ENCODE measurements at places on chromosomes 3 and 15.

DNA sequence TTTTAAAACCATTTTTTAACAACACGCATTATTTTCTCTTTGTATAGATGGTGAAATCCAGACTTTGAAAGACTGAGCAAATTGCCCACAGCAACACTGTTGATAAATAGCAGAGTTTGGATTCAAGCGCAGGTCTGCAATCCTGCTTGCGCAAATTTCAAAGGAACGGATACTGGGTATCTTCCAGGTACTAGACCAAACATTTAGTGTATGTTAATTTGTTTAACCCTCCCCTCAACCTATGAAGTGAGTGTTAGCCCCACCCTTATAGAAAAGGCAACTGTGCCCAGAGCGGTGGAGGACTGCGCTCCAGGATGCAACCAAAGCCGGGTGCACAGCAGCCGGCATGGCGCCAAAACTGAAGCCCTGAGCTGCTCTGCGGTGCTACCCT, 103.8 kb downstream of the CPN2 start:
- DNase-seq = no peak

- DNase-seq = no peak
These were observed 28.6 kb downstream of the TRAK1 start for GRCh38 chr3:42119561-42120355.

- no peak for DNase-seq
These were observed 292.7 kb upstream of the PROK2 start for GRCh38 chr3:72077473-72078259.

DNA sequence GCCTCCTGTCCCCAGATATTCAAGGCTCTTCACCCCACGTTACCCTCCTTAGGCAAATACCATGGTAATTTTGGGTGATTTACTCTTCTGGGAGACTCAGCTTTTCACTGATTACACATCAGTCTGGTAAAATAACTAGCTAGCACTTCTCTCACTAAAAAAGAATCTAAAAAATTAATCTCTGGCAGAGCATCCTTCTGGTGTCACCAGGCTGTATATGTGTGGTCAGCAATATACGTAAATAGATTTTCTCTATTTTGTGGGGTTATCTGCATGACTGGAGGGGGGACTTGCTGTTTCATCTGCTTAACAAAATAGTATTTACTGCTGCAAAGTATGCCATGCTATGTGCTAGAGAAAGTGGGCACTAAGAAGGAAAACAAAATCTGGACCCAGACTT, 45.1 kb downstream of the LRRC28 start:
- DNase-seq = no peak

DNA sequence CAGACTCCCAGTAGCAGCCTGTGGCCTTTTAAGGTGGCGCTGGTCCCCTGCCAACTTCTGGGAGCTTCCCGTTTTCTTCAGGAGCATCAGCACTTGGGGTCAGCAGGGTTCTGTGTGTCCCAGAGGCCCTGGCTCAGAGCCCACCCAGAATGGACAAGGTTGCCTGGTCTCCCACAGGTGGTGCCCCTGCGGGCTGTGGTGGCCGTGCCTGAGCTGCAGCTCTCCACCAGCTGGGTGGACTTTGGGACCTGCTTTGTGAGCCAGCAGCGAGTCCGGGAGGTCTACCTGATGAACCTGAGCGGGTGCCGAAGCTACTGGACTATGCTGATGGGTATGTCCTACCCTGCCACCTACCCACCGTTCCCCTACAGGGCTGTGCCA, 15.5 kb downstream of the ACAA1 start:
- DNase-seq = no peak

- no peak for DNase-seq
These were observed 66.5 kb upstream of the ARRDC4 start for GRCh38 chr15:97893967-97894366.

DNA sequence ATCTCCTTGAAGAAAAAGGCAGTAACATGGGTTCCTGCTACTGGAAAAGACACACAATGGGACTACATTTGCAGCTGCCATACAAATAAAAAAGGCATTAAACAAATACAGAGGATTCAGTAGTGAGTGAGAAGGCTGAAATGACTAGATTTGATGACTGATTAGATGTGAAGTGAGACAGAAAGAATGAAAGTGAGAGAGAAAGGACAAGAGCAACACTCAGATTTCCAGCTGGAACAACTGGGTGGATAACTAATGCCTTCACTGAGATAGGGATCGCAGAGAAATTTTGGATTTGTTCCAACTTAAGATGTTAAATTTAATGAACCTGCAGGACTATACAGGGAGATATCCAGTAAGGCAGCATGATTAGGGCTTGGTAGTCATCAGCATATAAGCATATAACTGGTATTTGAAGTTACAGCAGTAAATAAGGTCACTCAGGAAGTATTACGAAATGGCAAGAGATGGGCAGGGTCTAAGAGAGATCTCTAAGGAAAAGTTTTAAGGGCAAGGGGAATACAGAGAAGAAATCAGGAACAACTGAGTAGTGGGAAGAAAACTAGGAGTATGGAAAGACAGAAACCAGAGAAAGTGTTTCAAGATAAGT, 8.2 kb downstream of the OSBPL11 start:
- DNase-seq = no peak

GRCh38 chr3:38690185-38690584, 40.7 kb upstream of the SCN5A start:
- DNase-seq = no peak

- DNase-seq = peak; percentile 98
These were observed at the start of gene TRNT1 for GRCh38 chr3:3126477-3127431. Gene TRNT1, plus strand, starts transcription at chr3:3126940. Its CDS starts 2,101 bp downstream, at chr3:3129041.

- DNase-seq = no peak
These were observed 19.0 kb downstream of the MYO5A start for GRCh38 chr15:52509500-52510245.

GRCh38 chr3:159886050-159886449, 102.6 kb upstream of the IL12A start:
- DNase-seq = no peak

- peak; percentile 1 for DNase-seq
These were observed 817.0 kb downstream of the TUSC7 start for GRCh38 chr3:117526470-117527079.

DNA sequence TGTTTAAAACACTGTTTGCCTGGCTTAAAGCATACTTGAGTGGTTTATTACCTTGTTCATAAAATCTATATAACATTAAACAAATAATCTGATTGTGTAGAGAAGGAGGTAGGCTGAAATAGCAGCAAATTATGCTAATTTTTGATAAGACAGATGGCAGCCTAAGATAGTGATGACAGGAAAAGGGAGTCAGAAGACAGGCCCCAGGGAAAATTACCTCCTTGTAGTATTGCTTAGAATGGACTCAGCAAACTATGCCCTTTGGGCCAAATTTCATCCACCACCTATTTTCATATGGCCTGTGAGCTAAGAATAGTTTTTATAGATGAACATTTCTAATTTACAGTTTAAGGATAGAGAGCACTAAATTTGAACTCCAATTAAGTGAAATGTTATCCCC, 37.8 kb downstream of the CHD2 start:
- DNase-seq = no peak

DNA sequence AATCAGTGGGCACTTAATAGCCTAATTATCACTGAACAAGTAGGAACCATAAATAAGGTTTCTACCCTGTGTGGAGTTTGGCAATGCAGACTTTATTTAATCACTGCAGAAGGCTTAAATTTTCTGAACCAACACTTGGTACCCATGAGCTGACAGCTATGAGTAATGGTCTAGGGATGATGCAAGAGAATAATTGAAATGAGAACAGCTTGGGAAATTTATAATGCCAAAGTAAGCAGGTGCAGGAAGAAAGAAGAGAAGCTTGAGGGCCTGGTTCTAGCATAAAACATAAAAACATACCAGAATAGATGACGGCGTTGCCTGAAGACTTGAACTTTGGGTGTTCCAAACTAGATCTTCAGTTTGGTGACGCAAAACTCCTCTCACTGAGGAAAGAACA, 67.0 kb downstream of the IMPG2 start:
- DNase-seq = no peak

GRCh38 chr15:98896002-98896721, 111.4 kb downstream of the PGPEP1L start:
- no peak for DNase-seq

DNA sequence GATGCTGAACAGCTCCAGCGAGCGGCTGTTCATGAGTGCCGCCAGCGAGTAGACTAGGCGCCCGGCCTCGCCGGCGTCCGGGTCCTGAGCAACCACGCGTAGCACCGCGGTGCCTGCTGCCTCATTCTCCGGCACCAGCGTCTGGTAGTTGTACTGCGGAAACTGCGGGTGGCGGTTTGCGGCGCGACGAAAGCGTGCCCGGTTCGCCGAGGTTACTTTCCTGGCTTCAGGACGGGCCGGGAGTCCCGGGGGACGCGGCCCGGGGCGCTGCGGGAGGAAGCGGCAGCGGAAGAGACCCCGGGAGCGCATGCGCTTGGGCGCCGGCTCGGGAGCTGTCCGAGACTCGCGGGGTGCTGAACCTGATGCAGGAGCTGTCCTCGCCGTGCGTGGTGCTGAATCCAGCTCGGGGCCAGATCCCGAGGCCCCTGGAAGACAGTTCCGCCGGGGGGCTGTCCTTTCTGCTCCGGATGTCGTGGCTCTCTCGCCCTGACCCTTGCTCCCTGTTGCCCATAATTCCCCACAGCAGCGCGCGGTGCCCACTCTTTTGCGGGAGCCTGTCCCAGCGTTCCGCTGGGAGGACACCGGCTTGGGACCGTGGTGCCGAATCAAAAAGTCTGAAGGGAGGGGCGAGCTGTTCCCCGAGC, 1.1 kb downstream of the CELSR3 start:
- peak; percentile 76 for DNase-seq

- no peak for DNase-seq
These were observed 154.1 kb downstream of the ZNF609 start for GRCh38 chr15:64614519-64614918.

DNA sequence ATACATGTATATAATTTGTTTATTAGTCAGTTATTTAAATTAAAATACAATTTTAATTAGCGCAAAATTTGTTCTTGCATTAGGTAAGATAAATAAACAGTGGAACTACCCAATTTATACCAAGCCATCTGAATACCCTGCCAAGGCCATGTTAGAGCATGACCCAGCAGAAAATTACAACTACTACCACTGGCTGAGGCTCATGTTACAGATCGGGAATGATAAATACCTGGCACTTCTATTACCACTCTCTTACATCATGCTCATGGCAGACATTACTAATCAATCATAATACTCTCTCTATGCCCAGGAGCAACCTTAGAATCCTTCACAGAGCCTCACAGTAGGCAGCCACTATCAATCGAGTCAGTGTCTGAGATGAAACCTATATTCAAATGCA, 21.2 kb upstream of the LMOD3 start:
- no peak for DNase-seq

- no peak for DNase-seq
These were observed 73.8 kb downstream of the LIPC start for GRCh38 chr15:58505581-58505980.

- DNase-seq = no peak
These were observed 7.6 kb downstream of the SMAD3 start for GRCh38 chr15:67072958-67073357.

GRCh38 chr3:16181361-16181760, 6.9 kb downstream of the GALNT15 start:
- DNase-seq = no peak

DNA sequence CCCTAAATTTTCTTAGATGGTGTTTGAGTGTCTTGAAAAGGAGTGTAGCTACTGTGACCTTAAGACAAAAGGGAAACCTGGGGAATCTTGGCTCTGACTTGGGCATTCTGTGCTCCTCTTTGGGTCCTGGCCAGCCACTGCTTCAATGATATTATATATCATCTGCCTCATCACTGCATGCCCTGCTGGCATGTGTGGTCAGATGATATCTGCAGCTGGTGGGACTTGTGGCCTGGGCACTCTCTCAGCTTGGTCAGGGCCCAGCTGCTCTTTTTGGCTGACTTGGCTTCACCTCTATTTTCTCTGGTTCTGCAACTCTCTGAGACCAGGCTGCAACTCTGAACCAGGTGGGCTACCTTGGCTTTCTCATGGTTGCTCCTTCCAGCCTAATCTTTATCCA, 446.1 kb upstream of the RARB start:
- no peak for DNase-seq

- peak; percentile 4 for DNase-seq
These were observed 70.2 kb upstream of the GADL1 start for GRCh38 chr3:30964612-30965011.

- DNase-seq = no peak
These were observed 272.2 kb upstream of the NR2F2 start for GRCh38 chr15:96058103-96058851.

- no peak for DNase-seq
These were observed 19.2 kb downstream of the UBP1 start for GRCh38 chr3:33420966-33421365.

- no peak for DNase-seq
These were observed 5.7 kb downstream of the FURIN start for GRCh38 chr15:90873998-90874605.

DNA sequence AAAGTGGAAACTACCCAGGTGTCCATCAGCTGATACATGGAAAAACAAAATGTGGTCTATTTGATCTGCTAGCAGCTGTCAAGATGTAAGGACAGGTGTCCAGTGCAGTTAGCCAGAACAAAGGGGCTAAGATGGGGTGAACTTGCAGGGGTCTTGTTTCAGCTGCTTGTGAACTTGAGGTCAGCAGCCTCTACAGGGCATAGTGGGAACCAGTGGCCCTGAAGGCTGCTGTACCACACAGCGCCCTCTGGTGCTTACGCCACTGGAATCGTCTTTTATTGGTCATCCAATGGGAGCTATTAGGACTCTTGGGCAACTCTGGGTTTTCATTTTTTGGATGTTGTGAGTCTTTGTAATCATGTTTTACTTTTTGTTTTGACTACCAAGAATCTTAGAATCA, 62.2 kb upstream of the CTSH start:
- peak; percentile 38 for DNase-seq

DNA sequence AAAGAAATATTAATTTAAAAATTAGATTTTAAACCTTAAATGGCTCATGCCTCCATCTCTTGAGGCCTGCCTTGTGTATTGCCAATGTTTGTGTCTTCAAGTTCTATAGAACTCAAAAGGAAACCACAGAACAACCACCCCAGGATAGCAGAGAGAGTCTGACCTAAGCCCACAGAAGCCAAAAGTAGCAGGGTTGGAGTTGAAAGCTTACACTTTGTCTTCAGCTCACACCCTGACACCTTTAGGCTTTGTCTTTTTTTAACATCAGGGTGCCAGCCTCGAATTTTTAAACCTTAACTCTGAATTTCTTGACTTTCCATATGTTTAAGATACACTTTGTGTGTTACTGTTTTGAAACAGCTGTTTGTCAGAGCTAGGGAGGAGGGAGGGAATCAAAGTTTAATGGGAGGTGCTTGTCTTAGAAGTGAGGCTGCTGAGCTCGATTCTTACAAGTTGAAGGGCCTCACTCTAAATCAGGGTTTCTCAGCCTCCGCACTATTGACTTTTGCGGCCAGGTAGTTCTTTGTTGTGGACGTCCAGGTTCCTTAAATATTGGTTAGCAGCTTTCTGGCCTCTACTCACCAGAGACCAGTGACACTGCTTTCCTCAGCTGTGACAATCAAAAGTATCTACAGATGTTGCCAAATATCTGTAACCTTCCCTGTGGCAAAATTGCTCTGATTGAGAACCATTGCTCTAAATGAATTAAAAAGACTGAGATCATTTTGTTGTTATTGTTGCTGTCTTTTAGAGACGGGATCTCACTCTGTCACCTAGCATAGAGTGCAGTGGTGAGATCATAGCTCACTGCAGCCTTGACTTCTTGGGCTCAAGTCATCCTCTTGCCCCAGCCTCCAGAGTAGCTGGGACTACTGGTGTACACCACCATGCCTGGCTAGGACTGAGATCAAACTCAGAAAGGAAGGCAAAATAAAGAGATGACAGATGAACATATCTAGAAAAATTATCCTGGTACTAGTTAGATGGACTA, 139.2 kb upstream of the EOMES start:
- no peak for DNase-seq

GRCh38 chr3:157297328-157297915, 137.5 kb upstream of the CCNL1 start:
- no peak for DNase-seq

Measured in stimulated activated CD4-positive, alpha-beta T cell treated with anti-CD3 and anti-CD28 coated beads, Interleukin-15, amount 100 ng/mL, for 24 hours (primary cell).